Foreskin fibroblast (primary cell): ENCODE measurements at places on chromosomes 1 and 21.

DNA sequence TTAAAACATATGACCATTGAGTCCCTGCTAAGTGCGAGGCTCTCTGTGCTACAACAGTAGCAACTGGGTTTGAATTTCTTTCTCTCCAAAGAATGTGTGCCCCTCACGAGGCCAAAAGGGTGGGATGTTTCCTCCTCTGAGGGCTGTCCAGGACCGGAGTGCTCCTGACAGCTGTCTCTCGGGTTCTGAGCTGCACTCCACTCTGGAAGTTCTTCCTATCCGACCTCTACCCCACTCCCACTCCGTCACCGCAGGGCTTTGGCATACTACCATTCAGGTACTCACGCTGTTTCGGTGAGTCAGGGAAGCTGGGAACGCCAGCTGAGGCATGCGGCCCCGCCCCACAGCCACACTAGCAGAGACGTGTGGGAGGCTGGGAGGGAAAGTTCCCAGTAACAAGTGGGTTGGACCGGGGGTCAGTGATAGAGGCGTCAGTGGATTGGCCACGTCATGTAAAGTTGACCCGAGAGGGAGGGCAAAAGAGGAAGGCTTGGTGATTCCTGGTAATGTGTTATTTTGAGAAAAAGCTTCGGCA lies 705 bp upstream of the SLC50A1 start:
- peak; percentile 96 for DNase-seq

GRCh38 chr1:150967936-150968335 lies 6.7 kb downstream of the CERS2 start:
- DNase-seq: no peak

- no peak for DNase-seq
These were observed 11.1 kb downstream of the VSIG8 start for GRCh38 chr1:159851407-159851806.

- no peak for DNase-seq
These were observed 550.2 kb downstream of the LMO4 start for GRCh38 chr1:87878873-87879272.

DNA sequence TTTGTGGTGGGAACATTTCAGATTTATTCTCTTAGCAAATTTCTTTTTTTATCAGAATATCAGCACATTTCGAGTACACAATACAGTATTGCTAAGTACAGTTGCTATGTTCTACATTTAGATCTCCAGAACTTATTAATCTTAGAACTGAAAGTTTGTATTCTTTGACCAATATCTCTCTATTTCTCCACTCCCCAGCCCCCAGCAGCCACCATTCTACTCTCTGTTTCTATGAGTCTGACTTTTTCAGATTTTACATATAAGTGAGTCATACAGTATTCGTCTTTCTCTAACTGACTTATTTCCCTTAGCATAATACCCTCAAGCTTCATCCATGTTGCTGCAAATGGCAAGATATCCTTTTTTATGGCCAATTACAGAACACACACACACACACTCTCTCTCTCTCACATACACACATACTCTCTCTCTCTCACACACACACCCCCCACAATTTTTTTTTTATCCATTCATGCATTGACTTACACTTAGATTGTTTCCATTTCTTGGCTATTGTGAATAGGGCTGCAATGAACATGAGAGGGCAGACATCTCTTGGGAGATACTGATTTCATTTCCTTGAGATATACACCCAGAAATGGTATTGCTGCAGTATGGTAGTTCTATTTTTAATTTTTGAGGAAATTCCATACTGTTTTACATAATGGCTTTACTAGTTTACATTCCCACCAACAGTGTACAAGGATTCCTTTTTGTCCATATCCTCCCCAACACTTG lies 15.7 kb downstream of the RPTN start:
- DNase-seq: no peak

- DNase-seq: no peak
These were observed 94.5 kb upstream of the TSPAN2 start for GRCh38 chr1:115183721-115184259.

- no peak for DNase-seq
These were observed 144.3 kb downstream of the FCRL5 start for GRCh38 chr1:157407917-157408525.

- DNase-seq: no peak
These were observed 41.7 kb downstream of the WNT4 start for GRCh38 chr1:22101199-22101598.

- DNase-seq: peak; percentile 45
These were observed 15.1 kb upstream of the ECE1 start for GRCh38 chr1:21305155-21305899.

- DNase-seq: no peak
These were observed 31.5 kb upstream of the SLC6A9 start for GRCh38 chr1:44062656-44063179.

DNA sequence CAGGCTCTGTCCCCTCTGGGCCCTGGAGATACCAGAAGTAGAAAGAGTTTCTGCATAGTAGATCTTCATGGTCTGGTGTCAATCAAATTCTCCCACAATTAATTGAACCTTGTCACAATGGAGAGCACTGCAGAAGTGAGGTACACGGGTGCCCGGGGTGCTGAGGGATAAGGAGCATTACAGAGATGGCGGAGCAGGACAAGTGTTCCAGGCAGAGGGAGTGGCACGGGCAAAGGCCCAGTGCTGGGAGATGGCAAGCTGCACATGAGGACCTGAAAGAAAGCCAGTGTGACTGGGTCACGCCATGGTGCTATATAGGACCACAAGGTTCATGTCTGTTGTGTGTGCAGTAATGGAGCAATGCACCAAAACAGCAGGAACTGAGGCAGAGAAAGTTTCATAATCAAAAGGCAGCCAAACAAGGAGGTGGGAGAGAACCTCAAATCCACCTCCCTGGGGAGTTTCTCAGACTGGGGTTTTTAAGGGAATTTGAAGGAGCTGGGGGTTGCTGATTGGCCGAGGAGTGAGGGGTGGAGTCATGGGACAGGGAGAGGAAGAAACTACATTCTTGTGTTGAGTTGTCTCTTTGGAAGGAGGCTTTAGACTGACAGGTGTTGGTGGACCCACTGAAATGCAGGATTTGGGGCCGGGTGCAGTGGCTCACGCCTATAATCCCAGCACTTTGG lies 27.7 kb downstream of the ACOT11 start:
- DNase-seq: no peak

DNA sequence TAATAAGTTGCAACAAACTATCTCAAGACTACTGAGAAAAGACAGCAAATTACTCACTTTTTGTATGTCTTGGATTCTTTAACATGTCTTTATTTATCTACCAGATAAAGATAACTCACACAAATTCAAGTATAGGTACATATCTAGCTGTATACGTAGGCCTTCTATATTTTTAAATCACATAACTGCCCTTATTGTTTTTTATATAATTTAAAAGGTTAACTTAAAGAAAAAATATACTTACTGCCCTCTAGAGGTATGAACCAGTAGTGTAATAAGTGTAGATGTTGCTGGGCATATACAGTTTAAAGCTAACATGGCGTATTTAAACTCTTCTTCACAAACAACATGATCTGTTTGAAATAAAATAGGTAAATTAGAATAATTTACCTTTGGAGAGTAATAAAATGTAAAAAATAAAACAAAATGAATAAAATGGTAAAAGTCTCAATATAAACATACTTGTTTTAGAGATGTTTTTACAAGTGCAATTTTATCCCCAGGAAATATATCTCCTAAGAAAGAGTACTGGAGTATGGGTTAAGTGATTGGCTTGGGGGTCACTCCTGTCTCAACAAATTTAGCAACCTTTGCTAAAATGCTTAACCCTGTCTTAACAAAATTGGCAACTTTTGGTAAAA lies 235.2 kb downstream of the KCNT2 start:
- peak; percentile 46 for DNase-seq

DNA sequence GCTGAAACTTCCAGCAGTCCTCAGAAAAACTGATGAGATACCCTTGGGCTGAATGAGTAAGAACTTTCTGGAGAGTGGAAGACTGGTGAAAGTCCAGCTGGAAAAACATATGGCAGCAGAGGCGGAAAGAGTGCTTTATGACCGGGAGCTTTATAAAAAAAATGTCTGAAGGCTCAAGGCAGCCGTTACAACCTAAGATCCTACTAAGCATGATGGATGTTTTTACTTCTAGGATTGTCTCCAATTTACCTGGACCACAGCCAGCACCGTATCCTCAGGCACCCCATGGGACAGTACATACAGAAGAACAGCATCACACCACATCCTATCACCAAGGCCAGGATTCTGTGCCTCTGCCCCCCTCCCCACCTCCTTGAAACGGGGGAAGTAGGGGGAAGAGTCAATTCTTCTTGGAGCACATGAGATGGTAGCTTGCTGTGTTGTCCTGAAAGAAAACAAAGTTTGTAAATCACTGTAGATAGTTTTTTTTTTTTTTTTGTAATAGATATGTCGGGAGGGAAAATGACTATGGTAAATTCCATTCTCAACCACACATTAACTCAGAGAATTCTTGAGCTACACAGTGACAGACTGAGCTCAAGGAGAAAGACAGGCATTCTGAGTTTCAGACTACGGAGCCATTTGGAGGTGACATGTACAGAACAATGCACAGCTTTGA lies 11.8 kb upstream of the IRF2BP2 start:
- DNase-seq: peak; percentile 82

DNA sequence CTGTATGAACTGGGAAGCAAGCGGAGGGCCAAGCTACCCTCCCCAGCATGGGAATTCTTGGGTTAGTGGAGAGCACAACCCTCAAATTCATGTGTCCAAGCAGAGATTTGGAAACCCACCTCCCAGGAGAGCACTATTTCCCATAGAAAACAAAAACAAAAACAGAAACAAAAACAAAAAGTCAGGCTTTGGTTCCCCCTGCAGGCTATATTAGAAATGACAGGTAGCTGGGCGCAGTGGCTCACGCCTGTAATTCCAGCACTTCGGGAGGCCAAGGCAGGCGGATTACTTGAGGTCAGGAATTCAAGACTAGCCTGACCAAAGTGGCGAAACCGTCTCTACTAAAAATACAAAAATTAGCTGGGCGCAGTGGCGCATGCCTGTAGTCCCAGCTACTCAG lies 10.8 kb downstream of the MINDY1 start:
- DNase-seq: no peak

GRCh38 chr21:46001821-46002681 lies 20.5 kb downstream of the COL6A1 start:
- DNase-seq: no peak

DNA sequence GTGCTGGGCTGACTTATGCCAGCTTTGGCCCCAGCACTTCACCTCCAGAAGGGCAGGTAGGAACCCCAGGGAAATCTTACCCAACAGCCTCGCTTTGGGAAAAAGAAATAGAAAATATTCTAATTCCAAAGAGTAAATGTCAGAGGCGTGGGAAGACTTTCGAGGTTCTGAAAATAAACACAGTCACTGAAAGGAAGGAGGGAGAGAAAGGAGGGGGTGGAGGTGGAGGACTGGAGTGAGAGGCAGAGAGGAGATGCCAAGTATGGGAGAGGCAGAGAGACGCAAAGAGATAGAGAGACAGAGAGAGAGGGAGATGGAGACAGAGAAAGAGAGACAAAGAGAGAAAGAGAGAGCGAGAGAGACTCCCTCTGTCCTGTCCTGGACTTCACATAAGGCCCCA lies 395.0 kb downstream of the PTPRU start:
- DNase-seq: no peak

GRCh38 chr1:47930210-47930840 lies 66.9 kb downstream of the TRABD2B start:
- DNase-seq: no peak

- no peak for DNase-seq
These were observed 243.4 kb downstream of the NUF2 start for GRCh38 chr1:163565166-163565565.

DNA sequence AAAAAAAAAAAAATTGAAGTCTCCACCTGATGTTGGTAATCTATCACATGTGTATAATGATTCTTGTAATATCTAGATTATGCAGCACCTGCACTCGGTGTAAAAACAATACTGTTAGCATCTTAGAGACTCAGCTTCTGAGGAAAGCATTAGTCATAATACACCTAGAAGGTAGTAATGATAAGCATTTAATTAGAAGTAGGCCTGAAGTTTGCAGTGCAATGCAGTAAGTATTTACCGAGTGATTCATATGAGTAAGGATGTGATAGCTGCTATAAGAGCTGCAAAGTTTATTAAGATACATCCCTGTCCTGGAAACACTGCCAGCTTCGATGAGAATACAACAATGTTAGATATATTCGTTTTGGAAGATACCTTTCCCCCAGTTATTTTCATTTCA lies 196.4 kb downstream of the GREM2 start:
- no peak for DNase-seq

DNA sequence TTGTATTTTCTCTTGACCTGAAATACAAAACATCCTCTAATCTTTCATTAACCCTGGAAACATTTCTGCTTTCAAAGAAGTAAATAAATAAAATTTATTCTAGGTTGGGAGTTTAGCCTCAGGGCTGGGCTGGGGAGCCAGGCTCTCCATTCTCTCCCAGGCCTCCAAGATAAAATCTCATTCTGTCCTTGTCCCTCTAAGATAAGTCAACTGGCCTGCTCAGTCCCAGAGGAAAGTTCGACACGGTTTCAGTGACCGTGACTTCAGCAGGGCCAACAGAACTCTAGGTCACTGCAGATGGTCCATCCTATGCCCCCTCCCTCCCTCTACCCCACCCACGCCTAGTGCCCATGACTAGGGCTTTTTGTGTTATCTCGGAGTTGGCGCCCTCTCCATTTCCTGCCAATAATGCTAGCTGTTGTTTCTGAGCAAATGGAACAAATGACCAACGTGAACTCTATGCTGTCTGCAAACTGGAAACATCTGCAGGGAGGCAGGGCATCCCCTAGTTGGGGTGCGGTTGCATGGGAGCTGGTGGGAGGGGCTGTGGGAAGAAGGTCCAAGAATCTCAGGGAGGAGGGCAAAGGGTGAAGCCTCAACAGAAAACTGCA lies 10.1 kb upstream of the ADORA3 start:
- DNase-seq: peak; percentile 31

- no peak for DNase-seq
These were observed 16.6 kb downstream of the IFI6 start for GRCh38 chr1:27655151-27655937.

- no peak for DNase-seq
These were observed 4.9 kb upstream of the CORT start for GRCh38 chr1:10444795-10445397.

GRCh38 chr1:38430949-38431348 lies 384.4 kb upstream of the POU3F1 start:
- no peak for DNase-seq
